Dermis microvascular lymphatic vessel endothelial cell (primary cell): ENCODE measurements at places on chromosomes 3 and 15. TPM values are rescaled to one million over a fixed set of nuclear protein-coding genes. Genes with fewer than 3 reads are reported as not detected.

Gene DLL4
- 76.5 and 79.2 TPM in 2 replicates for total RNA-seq

Gene PSMD2
- 428 and 463 TPM in 2 replicates for total RNA-seq

Gene ZNF197
- total RNA-seq = 5.4 and 6.8 TPM in 2 replicates

Gene LRTM1
- not detected in 2 replicates for total RNA-seq

Gene CFAP91
- 0.13 TPM in 1 of 2 replicates, not detected in the other for total RNA-seq

Gene CRBN
- total RNA-seq = 55.2 and 74.2 TPM in 2 replicates

Gene GPR62
- total RNA-seq = under 0.01 TPM in 1 of 2 replicates, not detected in the other

Gene SPATA12
- total RNA-seq = 0.25 and 0.39 TPM in 2 replicates

Gene GPR149
- not detected in 2 replicates for total RNA-seq

Gene SLC22A13
- total RNA-seq = under 0.01 TPM in 2 replicates

Gene COL6A5
- not detected in 2 replicates for total RNA-seq

Gene GOLGA8O
- under 0.01 and 0.13 TPM in 2 replicates for total RNA-seq

Gene CPNE9
- not detected in 2 replicates for total RNA-seq

Gene CASR
- not detected in 2 replicates for total RNA-seq

Gene HHLA2
- total RNA-seq = not detected in 2 replicates

Gene PLA2G4D
- total RNA-seq = not detected in 2 replicates

Gene MST1R
- total RNA-seq = 0.13 TPM in 2 replicates

Gene SPSB4
- under 0.01 TPM in 2 replicates for total RNA-seq

Gene IQCH
- 1.0 and 1.1 TPM in 2 replicates for total RNA-seq

Gene CCR9
- total RNA-seq = not detected in 2 replicates

Gene MYZAP
- total RNA-seq = 37.2 and 45.7 TPM in 2 replicates

Gene LPCAT4
- 2.3 and 3.3 TPM in 2 replicates for total RNA-seq

Gene ZNF660
- total RNA-seq = 0.51 and 0.76 TPM in 2 replicates

Gene LMAN1L
- not detected in 2 replicates for total RNA-seq

Gene PSTPIP1
- total RNA-seq = 0.13 and 0.25 TPM in 2 replicates

Gene NSUN3
- 13.4 and 15.3 TPM in 2 replicates for total RNA-seq

Gene CHRNA3
- total RNA-seq = under 0.01 TPM in 1 of 2 replicates, not detected in the other

Gene CYP11A1
- total RNA-seq = not detected in 2 replicates

Gene PLCH1
- under 0.01 TPM in 1 of 2 replicates, not detected in the other for total RNA-seq

Gene LYZL4
- total RNA-seq = not detected in 2 replicates

Gene LRRC2
- under 0.01 and 0.13 TPM in 2 replicates for total RNA-seq

Gene MYL3
- 0.13 TPM in 1 of 2 replicates, not detected in the other for total RNA-seq

Gene IQCF5
- total RNA-seq = not detected in 2 replicates

Gene MITF
- total RNA-seq = 3.0 and 5.7 TPM in 2 replicates

Gene ACP3
- not detected in 2 replicates for total RNA-seq

Gene STRA6
- total RNA-seq = under 0.01 TPM in 1 of 2 replicates, not detected in the other

Gene SPCS1
- 36.3 and 37.4 TPM in 2 replicates for total RNA-seq

Gene MYH15
- under 0.01 and 0.13 TPM in 2 replicates for total RNA-seq

Gene MCF2L2
- 0.25 and 0.26 TPM in 2 replicates for total RNA-seq

Gene PLSCR2
- 0.13 TPM in 1 of 2 replicates, not detected in the other for total RNA-seq

Gene GUCA1C
- not detected in 2 replicates for total RNA-seq

Gene RARRES1
- total RNA-seq = 1.7 and 3.4 TPM in 2 replicates

Gene CHRNB4
- not detected in 2 replicates for total RNA-seq
